Dermis blood vessel endothelial cell (primary cell): ENCODE measurements at places on chromosomes 16 and 17. TPM values are rescaled to one million over a fixed set of nuclear protein-coding genes. Genes with fewer than 3 reads are reported as not detected.

Gene P2RX1
- not detected in 2 replicates for total RNA-seq

Gene SLC25A39
- 88.8 and 120 TPM in 2 replicates for total RNA-seq

Gene EFCAB13
- total RNA-seq: 6.6 and 17.2 TPM in 2 replicates

Gene CPNE7
- total RNA-seq: 0.85 and 2.6 TPM in 2 replicates

Gene KRTAP4-4
- not detected in 2 replicates for total RNA-seq

Gene CHST6
- total RNA-seq: 1.2 and 1.9 TPM in 2 replicates

Gene KIF22
- total RNA-seq: 26.7 and 76.9 TPM in 2 replicates

Gene CLEC10A
- 0.60 and 1.5 TPM in 2 replicates for total RNA-seq

Gene EZH1
- 12.9 and 18.2 TPM in 2 replicates for total RNA-seq

Gene ACSM3
- total RNA-seq: under 0.01 and 0.23 TPM in 2 replicates

Gene NAGS
- total RNA-seq: 6.8 and 10.0 TPM in 2 replicates

Gene TPPP3
- 0.19 TPM in 1 of 2 replicates, not detected in the other for total RNA-seq

Gene SLFN12L
- under 0.01 and 0.05 TPM in 2 replicates for total RNA-seq

GRCh38 chr16:51167170-51167895 is 16.3 kb upstream of the SALL1 start:
- DNase-seq: no peak

- DNase-seq: peak; percentile 71
Observed at GRCh38 chr16:11896486-11897176, 19.1 kb downstream of the GSPT1 start.

- no peak for DNase-seq
Observed at GRCh38 chr16:72107371-72107770, 13.7 kb downstream of the DHX38 start.

- DNase-seq: no peak
Observed at GRCh38 chr17:4480929-4481898, 17.5 kb upstream of the SPNS2 start.

GRCh38 chr17:56260376-56261002 is 107.2 kb downstream of the ANKFN1 start:
- no peak for DNase-seq

- DNase-seq: no peak
Observed at GRCh38 chr17:1755252-1755826, 6.5 kb upstream of the SERPINF1 start.

- no peak for DNase-seq
Observed at GRCh38 chr17:15264542-15264941, 584 bp downstream of the PMP22 start.

- DNase-seq: no peak
Observed at GRCh38 chr17:42563143-42563509, 1.2 kb downstream of the COASY start.

GRCh38 chr16:54326266-54326662 is 39.7 kb upstream of the IRX3 start:
- no peak for DNase-seq

DNA sequence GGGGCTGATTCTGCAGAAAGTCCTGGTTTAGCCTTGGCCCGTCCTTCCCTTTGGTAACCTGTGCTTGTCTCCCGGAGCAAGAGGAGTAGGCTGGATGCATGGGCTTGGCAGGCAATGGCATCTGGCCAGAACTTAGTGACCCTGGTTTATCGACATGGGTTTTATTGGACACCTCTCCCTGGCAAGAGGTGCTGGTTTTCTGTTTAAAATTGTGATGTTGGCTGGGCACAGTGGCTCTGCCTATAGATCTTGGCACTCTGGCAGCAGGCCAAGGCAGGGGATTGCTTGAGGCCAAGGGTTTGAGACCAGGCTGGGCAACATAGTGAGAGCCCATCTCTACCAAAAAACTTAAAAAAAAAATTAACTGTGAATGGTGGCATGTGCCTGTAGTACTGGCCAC is 31.2 kb downstream of the SLC12A3 start:
- DNase-seq: no peak

- no peak for DNase-seq
Observed at GRCh38 chr16:11611871-11612664, 25.3 kb upstream of the LITAF start.

- no peak for DNase-seq
Observed at GRCh38 chr16:56352351-56353053, 72.8 kb downstream of the AMFR start.

DNA sequence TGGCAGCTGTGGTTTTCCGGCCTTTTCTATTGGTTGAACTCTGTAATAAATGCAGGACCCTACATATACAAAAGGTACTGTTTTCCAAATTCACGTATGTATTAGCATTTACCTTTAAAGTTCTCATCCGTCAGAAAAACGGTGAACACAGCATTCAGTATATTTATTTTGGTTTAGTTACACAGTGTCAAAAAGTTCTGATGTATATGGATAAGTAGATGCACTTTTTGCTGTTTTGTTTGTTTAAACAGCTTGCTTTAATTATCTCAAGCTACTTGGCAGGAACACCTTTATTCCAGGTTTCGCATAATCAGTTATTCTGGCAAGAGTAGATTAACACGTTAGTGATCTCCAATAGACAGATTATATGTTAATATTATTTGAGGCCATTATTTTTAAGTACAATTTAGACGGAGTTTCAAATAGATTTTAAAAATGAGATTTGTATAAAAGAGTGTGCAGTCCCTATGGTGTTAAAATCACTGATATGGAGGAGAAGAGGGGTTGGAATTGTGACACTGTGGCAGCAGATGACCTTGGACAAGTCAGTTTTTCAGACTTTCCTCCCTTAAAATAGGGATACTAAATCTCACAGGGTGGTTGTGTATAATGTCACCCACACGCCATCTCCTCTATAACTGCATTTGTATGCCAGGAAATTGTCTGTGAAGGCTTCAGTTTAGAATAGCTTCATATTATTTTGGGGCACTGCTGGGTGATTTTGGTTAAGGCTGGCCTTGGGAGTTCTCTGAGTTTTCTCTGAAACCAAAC is 2.1 kb downstream of the HERPUD1 start:
- DNase-seq: no peak

GRCh38 chr17:41016578-41017215 is 7.8 kb upstream of the KRTAP3-1 start:
- DNase-seq: no peak

GRCh38 chr17:27514595-27515413 is 58.6 kb downstream of the KSR1 start:
- peak; percentile 23 for DNase-seq

DNA sequence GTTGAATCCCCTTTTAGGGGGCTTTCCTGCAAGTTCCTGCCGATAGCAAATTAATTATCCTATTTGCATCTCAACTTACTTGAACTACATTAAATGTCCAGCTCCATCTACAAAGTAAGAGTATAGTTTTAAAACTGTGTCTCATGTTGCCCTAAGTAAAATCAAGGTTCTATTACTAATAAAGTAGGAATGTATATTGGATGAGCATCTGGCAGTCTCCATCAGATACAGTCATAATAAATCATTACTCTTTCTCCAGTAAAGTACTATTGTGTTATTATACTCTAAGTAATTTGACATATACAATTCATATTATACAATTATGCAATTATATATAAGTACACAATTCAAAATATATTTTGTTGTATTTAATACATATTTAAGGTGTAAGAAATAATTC is 249.3 kb downstream of the CEP112 start:
- no peak for DNase-seq

- DNase-seq: peak; percentile 32
Observed at GRCh38 chr16:11682655-11683096, 14.4 kb downstream of the SNN start.

GRCh38 chr17:50865060-50865867 is 890 bp downstream of the TOB1 start:
- peak; percentile 57 for DNase-seq

DNA sequence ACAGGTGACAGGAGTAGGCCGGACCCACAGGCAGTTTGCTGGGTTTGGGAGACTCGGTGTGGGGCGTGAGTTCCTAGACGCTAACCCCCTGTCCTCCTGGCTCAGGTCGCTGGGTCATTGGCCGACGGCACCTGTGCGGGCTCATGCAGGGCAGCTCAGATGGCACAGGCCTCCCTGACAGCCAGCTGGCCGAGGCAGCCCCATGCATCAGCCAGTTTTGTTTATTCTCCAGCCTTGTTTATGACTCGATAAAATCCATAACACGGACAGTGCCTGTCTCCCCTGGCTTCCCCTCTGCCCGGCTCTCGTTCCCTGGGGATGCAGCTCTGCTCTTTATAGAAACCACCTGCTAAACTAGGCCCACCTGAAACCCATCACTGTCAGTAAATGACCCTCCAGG is 46.0 kb downstream of the SDK2 start:
- DNase-seq: no peak

GRCh38 chr16:84514295-84514873 is 9.9 kb upstream of the MEAK7 start:
- no peak for DNase-seq

DNA sequence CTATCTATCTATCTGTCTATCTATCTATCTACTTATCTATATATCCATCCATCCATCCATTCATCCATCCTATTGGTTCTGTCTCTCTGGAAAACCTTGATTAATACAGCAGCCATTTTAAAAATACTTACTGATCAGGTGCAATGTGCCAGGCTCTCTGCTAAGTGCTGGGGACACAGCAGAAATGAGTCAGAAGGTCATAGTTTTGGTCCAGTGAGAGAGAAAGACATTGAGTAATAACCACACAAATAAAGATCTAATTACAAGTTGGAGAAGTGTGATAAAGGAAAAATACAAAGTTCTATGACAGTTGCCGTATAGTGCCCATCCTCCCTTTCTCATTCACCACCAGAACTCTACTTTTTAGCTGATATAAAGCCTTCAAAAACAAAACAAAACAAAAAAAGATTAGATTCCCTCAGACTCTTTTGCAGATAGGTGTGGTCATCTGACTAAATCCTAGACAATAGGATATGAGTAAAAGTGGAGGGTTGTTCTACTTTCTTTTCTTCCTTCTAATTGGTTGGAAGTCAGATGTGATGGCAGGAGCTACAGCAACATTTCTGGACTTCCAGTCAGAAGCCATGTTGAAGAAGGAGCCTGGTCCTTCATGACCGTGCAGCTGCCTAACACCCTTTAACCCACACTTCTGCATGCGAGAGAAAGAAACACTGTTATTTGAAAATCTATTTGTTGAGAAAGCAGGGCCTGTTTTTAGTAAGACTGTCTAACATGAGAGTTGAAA is 72.0 kb upstream of the TOX3 start:
- no peak for DNase-seq

DNA sequence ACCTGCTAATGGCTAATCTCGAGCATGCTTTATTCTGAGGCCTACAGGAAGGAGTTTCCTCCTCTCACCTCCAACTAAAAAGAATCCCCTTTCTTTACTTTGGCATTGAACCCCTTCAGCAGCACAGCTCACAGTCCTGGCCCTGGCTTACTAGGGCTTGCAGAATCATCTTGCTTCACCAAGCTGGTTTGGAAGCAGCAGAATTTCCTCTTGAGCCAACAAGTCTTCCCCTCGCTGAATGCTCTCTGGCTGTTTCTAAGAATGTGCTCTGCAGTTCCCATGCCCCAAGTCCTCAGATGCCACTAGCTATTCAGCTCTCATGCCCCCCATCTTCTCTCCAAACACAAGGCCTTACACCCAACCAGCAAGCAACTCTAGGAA is 271.2 kb downstream of the NTN1 start:
- DNase-seq: no peak

- DNase-seq: no peak
Observed at GRCh38 chr17:5133311-5133710, 17.5 kb downstream of the USP6 start.

DNA sequence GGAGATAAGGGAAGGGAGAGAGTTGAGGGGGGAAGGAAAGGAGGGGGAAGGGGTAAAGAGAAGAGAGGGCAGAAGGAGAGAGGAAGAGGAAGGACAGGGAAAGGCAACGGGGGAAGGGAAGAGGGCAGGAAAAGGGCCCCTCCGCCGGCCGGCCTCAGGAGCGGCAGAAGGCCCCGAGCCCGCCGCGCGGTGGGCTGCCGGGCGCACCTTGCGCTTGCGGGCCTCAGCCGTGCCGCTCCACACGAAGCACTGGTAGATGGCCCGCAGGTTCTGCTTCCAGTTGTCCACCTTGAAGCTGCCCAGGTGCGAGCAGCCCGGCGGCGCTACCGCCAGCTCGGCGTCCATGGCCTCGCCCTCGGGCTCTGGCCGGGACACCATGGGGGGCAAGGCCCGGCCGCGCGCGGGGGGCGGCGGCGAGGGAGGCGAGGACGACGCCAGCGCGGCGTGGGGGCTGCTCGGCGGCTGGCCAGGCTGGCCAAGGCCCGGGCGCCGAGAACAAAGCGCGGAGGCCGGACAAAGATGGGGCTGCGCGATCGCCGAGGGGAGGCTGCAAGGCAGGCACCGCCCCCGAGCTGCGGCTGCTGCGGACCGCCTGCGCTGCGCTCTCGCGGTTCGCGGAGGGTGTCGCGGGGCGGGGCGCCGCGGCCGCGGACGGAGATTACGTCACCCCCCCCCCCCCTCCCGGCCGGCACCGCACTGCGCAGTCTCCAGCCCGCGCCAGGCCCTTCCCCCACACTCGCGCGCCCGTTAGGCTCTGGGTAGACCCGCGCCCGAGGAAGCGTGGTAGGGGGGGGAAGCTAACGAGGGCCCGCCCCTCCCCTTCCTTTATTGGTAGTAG is at the start of gene USP22:
Gene USP22, minus strand, starts transcription at position 554 of the 838 bp plus-strand sequence. Its CDS starts 176 bp downstream, at position 378.
- no peak for DNase-seq

- DNase-seq: no peak
Observed at GRCh38 chr17:2719861-2720260, 8.3 kb upstream of the CLUH start.

DNA sequence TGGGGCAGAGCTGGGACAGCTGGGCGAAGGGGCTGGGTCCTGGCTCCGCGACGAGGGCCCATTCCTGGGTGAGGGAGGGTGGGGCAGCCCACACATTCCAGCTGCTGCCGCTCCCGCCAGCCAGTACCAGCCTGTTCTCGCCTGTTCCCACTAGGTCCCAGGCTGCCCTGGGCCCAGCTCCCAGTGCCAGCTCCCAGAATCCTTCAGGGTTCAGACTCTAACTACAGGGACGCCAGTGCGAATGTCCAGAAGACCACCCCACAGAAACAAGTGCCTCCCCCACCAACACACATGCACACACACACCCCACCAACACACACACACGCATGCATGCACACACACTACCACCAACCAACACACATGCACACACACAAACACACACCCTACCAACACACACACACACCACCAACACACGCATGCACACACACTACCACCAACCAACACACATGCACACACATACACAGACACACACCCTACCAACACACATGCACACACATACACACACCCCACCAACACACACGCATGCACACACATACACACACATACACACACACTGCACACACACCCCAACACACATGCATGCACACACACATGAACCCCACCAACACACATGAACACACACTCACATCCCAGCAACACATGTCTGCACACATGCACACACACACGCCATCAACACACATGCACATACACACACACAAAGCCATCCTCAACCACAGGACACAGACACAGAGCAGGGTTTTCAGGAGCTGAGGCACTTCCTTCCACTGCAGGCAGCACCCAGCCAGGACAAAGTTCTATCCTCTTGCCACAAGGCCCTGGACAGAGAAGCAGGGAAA is 27.5 kb upstream of the KRT17 start:
- no peak for DNase-seq
